ENCODE measurements at places on chromosomes 1 and 21.

DNA sequence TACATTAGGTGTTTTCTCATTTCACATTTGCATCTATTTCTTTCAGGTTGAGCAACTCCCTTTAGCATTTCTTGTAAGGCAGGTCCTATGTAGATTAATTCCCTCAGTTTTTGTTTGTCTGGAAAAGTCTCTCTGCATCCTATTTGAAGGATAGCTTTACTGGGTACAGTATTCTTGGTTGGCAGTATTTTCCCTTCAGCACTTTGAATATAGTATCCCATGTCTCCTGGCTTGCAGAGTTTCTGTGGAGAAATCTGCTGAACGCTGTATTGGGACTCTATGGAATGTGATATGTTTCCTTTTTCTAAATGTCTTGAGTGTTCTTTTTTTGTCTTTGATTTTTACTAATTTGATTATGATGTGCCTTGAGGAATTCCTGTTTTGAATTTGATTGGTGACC lies 28.9 kb upstream of the FAM163A start:
- DNase-seq, result no peak

DNA sequence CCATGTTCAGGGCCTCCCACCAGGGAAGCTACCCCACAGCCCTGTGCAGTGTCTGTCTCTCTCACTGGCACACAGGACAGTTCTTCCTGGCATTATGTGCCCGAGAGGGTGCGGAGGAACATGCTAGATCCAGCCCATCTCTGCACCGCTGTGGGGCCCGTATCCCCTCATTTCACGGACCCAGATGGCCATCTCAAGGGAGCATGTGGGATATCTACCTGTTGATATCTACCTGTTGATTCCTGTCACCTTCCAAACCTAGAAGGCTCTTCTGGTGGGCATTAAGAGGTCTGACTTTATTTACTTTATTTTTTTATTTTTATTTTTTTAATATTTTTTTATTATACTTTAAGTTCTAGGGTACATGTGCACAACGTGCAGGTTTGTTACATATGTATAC lies 11.7 kb downstream of the PIK3CD start:
- DNase-seq, result no peak

- DNase-seq, result no peak
Measured at GRCh38 chr1:7334475-7335035, 436.5 kb upstream of the VAMP3 start.

DNA sequence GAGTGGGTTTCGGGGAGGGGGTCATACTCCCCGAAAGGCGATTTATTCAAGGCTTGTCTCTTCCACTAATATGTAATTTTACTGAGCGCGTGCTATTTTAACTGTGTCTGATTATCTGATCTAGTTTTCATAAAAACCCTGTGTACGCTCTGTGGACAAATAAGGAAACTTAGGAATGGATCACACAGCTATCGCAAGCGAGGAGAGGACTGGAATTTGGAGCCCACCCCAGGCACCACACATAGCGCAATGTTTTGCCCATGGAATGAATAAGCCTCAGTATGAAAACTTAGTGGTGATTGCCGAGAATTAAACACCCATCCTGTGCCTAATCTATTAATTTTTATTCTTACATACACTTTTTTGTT lies 9.8 kb upstream of the RAB42 start:
- DNase-seq, result no peak

DNA sequence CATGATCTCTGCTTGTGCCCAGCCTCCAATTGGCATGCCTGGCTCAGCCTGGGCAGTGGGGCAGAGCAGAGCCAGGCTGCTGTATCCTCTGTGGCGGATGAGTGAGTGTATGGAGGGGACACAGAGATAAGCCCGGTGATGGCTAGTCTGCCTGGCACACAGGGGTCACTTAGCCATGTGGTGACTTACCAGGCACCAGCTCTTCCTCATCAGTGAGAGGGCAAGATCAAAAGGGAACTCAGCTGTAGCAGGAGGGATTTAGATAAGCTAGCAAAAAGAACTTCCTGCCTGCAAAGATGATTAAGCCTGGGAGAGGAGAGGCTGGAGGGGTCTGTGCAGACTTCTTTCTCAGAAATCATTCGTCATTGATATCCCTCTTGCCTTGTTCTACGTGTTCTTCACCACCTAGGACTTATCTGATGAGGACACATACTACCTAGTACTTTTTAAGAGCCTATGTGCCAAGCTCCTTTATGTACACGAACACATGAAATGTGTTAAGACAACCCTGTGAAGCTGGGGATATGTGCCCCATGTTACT lies 7.9 kb downstream of the KIF21B start:
- DNase-seq, result no peak

GRCh38 chr1:21586222-21586621 lies 77.0 kb downstream of the ALPL start:
- DNase-seq, result no peak

DNA sequence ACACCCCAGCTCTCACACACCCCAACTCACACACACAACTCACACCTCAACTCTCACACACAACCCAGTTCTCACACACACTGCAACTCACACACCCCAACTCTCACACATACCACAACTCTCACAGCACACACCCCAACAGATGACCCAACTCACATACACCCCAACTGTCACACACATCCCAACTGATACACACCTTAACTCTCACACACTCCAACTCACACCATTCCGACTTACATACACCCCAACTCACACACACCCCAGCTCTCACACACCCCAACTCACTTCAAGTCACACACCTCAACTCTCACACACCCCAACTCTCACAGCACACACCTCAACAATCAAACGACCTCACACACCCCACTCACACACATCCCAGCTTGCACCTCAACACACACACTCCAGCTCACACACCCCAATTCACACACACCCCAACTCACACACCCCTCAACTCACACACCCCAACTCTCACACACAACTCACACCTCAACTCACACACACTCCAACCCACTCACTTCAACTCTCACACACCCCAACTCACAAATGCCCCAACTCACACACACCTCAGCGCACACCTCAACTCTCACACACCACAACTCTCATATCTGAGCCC lies 66.3 kb downstream of the SETD4 start:
- no peak for DNase-seq

Measured in stimulated activated CD4-positive, alpha-beta T cell treated with anti-CD3 and anti-CD28 coated beads, TNF-alpha, amount 100 ng/mL, for 24 hours (primary cell).